GM12864 (cell line): ENCODE measurements at places on chromosomes 11 and 22.

GRCh38 chr11:119057000-119057769, at the start of gene HYOU1:
TSS of gene HYOU1 (minus strand) at chr11:119057205. CDS start at chr11:119056160, 1,045 bp downstream.
- peak; percentile 86 for DNase-seq

GRCh38 chr11:34602245-34602644, 18.6 kb upstream of the EHF start:
- no peak for DNase-seq

DNA sequence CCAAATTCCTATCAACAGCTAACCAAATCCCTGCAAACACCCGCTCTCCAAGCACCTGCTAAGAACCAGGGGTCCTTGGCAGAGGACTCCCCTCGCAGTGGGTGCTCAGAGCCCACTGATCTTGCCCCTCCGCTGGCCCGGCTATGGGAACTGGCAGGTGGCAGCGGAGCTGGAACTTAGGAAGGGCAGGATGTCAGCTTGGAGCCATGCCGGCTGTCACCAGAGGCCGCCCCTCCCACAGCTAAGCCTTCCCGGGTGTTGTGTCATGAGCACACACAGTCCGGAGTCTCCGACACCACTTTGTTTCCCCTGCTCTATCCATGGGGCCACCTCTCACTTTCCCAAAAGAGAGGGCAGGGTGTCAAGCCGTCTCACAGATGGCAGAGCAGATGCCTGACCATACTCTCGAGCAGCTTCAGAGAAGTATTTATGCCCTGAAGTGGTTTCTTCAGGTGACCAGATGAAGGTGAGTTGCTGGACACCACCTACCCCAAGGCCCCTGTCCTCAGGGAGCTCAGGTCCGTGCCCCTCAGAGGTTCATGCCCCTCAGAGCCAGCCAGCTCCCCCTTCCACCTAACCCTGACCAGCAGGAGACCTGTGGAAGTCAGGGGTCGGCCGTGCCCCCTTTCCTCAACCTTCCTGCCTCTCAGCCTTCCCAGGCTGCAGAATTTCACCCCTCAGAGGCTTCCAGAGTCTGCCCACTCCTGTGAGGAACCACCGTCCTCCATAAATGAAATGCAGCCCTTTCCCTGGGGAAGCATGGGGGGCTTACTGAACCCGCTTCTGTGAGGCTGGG, 545.7 kb upstream of the B3GAT1 start:
- no peak for DNase-seq

DNA sequence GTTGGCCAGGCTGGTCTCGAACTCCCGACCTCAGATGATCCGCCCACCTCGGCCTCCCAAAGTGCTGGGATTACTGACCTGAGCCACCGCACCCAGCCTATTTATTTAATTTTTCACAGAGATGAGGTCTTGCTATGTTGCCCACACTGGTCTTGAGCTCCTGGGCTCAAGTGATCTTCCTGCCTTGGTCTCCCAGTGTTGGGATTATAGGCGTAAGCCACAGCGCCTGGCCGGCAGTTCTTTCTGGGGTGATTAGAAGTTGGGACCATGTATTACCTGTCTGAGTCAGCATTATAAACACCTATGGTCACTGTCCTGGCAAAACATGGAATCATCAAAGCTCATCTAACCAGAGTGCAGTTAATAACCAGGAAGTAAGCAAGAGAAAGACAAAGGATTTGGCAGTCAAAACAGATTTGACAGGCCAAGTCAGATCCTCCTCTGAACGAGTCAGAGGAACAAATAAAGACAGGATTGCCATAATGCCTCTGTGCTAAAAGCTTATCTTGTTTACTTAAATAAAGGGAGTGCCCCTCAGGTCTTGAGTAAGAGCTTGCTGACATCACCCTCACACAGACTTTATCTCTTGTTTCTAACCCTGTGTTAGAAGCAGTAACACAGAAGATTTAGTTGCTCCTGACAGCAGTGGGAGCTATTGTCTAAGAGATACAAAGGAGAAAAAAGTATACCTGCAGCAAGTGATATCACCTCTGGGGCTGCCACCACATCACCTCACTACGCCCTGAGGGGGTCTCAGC, 3.7 kb downstream of the SERPIND1 start:
- no peak for DNase-seq

- DNase-seq = no peak
These were observed 9.8 kb downstream of the OR8B12 start for GRCh38 chr11:124533626-124534025.

GRCh38 chr22:46422896-46423295, 87.4 kb downstream of the TRMU start:
- DNase-seq = no peak
